Activated T-cell treated with anti-CD3 and anti-CD28 coated beads for 1 hour (primary cell): ENCODE measurements at places on chromosomes 2 and 18.

DNA sequence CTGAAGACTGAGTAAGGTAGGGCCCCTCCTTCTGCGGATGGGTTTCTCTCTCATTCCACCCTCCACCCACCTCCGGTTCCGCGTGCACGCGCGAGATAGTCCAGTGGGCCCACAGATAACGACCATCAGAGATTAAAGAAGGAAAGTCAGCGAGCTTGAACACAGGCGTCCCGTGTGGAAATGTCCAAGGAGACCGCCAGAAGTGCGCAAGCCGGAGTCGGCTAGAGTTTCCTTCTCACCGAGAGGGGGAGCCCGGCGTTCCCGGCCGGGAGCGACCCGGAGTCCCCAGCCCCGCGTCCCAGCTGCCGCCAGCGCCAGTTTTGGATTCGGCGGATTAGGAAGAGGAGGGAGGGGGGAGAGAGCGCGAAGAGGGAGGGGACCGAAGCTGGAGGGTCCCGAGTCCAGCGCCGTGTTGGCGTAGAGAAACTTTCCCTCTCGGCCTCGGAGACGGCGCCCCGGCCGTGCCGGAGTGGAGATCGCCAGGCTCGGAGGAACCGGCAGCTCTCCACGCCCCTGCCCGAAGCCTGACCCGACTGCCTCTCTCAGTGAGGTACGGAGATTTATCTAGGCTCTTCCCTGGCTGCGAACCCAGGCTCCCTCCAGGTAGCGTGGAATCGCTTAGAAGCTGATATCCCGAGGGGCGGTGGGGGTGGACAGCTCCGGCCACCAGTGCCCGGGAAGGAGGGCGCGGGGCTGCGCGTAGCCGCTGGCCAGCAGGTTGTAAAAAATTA, at the start of gene GULP1:
Gene GULP1 (plus strand): TSS at position 258 of the 731 bp plus-strand sequence. CDS start 185,829 bp downstream, outside the sequence.
- DNase-seq = no peak

DNA sequence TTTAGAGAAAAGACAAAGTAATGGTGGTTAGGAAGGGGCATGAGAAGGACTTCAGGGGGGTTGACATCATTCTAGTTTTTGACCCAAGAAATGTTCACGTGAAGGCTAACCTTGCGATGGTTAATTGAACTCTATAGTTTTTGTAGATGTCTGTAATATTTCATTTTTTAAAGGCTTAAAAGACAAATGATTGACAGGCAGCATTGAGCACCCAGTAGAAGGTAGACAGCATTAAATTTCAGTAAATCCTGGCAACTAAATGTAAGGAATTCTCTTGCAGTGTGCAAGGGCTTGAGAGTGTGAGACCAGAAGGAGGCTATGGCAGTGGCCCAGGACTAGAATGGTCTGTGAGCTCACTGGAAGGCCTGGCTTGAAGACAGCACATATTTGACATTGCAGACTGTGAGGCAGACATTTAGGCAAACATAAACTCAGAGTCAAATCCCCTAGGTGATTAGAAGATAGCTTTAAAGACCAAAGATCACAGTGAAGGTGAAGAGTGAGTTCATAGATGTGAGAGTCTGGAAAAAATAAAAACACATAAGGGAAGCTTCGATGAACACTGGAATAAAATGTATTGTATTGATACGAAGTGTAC, 100.1 kb upstream of the MAP4K4 start:
- no peak for DNase-seq

DNA sequence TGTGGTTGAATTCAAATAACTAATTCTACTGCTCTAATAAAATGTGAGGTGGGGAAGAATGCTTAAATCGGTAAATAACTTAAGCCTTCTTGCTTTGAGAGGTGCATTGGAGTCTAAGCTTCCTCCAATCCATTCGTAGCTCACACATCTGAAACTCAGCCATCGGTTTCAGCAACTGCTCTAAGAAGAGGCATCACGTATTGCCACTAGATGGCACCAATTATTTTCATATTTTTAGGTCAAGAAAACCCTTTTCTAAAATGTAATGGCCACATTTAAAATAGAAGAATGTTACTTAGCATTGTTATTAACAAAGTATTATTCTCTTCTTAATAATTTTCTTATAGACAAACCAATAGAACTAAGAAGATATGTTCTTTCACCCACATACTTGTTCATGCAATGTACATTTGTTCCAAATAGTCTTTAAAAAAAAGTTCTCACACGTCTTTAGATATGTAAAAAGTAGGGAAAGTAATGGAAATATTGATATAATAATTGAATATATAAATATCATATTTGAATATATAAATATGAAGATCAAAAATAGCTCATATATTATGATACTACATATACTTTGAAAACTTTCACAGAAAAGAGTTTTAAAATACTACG, 229.8 kb downstream of the CCDC178 start:
- DNase-seq = no peak

GRCh38 chr2:108916122-108916795, 72.8 kb downstream of the EDAR start:
- no peak for DNase-seq

DNA sequence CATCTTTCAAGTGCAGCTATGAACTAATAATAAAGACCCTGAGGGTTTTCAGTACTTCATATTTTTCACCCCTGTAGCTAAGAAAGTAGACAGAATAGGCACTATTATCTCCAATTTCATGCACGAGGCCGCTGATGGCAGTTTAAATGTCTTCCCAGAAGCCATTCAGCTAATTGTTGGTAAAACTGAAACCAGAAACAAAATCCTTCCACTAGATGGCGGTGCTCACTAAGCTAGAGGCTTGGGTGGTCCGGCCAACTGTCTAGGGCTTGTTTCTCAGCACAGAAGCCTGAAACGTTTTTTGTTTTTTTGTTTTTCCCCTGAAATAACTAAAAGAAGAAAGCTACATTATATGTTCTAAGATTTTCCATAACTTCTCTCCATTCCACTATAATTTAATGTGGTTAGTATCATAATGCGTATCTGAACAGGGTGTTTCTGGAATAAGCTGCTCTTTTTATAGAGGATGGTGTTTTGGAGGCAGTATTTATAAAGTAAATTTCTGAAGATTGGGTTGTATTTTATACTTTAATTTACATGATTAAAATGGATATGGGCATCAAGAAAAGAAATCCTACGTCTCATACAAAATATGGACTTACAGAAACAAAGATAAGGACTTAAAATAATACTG, 159.4 kb downstream of the PIK3C3 start:
- DNase-seq = peak; percentile 7
